Esophagus muscularis mucosa (tissue), 4 donors: ENCODE measurements at places on chromosomes 1 and 21. TPM values are rescaled to one million over a fixed set of nuclear protein-coding genes. Genes with fewer than 3 reads are reported as not detected.
A peak's percentile ranks its signal among the peaks of the same experiment; 100 is the strongest.

- peaks cover 26% of the 10 kb centered on the region for H3K4me1 ChIP-seq
- H3K27me3 ChIP-seq: no peaks in the 10 kb centered on the region
- H3K4me3 ChIP-seq: no peak overlapping the region
Measured at GRCh38 chr1:44621841-44622286, 52.4 kb downstream of the TMEM53 start.

- H3K36me3 ChIP-seq: peaks cover 98% of the 10 kb centered on the region
- no peak overlapping the region for H3K4me3 ChIP-seq
- H3K27me3 ChIP-seq: no peaks in the 10 kb centered on the region
- H3K4me1 ChIP-seq: peaks cover 91% of the 10 kb centered on the region
- H3K27ac ChIP-seq: peak overlapping the region; percentile 89
Measured at GRCh38 chr1:36175137-36176095, 19.5 kb downstream of the MAP7D1 start.

DNA sequence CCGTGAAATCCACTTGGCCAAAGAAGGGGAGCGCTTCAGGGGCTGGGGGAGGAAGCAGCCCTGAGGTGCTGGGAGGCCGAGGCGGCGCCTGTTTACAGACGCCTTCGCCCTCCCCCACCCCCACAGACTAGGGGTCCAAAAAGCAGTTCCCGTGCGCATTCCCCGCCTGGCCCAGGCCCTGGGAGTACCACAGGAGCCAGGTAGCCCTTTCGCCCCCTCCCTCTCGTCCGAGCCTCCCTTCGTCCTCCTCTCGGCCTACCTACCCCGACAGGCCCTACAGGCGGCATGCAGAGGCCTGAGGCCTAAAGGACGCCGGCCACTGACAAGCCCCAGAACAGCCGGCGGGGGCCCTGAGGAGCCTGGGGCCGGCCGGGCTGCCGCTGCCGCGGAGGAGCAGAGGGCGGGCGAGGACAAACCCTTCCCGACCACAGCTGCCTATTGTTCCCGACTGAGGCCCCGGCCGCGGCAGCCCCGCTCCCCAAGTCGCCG, 522 bp downstream of the RC3H1 start:
- no peaks in the 10 kb centered on the region for H3K36me3 ChIP-seq
- H3K4me3 ChIP-seq: peak overlapping the region; percentile 92
- H3K4me1 ChIP-seq: peaks cover 58% of the 10 kb centered on the region

DNA sequence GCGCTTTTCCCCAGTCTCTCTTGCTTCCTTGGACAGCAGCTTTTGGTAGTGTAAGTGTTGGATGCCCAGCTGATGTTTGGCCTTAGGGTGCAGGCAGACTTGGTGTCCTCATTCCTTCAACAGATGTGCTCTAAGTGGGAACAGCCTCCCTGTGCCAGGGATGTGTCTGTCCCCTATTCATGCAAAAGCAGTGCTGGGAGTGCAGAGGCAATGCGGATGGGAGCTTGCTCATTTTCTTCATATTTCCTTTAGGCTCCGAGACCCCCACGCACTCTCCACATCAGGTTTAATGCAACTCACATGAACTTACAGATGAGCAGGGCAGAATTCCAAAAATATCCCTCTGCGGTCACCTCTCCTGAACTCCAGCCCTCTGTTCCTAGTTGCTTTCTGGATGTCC, 96.1 kb downstream of the IER5 start:
- peaks cover 13% of the 10 kb centered on the region for H3K4me1 ChIP-seq
- DNase-seq: no peak
- H3K36me3 ChIP-seq: no peaks in the 10 kb centered on the region
- no peak overlapping the region for H3K4me3 ChIP-seq

- DNase-seq: no peak
- no peak overlapping the region for H3K4me3 ChIP-seq
- H3K36me3 ChIP-seq: peaks cover 38% of the 10 kb centered on the region
- H3K27me3 ChIP-seq: no peaks in the 10 kb centered on the region
- H3K27ac ChIP-seq: no peak overlapping the region
Measured at GRCh38 chr1:208069908-208070307, 159.0 kb upstream of the CD34 start.

DNA sequence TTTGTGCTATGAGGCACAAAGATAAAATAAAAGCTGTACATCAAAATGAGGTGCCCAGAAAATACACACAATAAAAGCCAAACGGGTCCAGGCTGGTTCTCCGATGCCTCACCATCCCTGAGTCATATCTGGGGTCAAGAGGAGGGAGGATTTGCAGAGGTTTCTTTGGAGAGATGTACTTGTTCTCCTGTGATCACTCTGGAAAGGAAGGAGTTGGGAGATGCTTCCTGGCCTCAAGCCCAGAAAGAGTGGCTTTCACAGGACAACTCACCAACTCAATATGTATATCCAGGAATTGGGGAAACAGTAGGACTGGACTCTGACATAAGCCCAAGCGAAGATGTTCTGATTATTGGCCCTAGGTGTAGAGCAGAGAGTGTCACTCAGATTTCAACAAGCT, 51.9 kb downstream of the DIPK1A start:
- DNase-seq: no peak
- no peaks in the 10 kb centered on the region for H3K36me3 ChIP-seq
- no peak overlapping the region for H3K4me3 ChIP-seq
- H3K27me3 ChIP-seq: no peaks in the 10 kb centered on the region
- H3K27ac ChIP-seq: no peak overlapping the region

GRCh38 chr21:14382486-14382834, 486 bp downstream of the HSPA13 start:
- H3K4me1 ChIP-seq: peaks cover 34% of the 10 kb centered on the region
- H3K36me3 ChIP-seq: peaks cover 7% of the 10 kb centered on the region
- peak overlapping the region; percentile 77 for H3K4me3 ChIP-seq
- H3K27ac ChIP-seq: peak overlapping the region; percentile 91
- no peak for DNase-seq
- H3K27me3 ChIP-seq: no peaks in the 10 kb centered on the region

GRCh38 chr1:219778110-219778509, 150.2 kb downstream of the SLC30A10 start:
- H3K27me3 ChIP-seq: no peaks in the 10 kb centered on the region
- H3K4me3 ChIP-seq: no peak overlapping the region
- no peaks in the 10 kb centered on the region for H3K36me3 ChIP-seq

DNA sequence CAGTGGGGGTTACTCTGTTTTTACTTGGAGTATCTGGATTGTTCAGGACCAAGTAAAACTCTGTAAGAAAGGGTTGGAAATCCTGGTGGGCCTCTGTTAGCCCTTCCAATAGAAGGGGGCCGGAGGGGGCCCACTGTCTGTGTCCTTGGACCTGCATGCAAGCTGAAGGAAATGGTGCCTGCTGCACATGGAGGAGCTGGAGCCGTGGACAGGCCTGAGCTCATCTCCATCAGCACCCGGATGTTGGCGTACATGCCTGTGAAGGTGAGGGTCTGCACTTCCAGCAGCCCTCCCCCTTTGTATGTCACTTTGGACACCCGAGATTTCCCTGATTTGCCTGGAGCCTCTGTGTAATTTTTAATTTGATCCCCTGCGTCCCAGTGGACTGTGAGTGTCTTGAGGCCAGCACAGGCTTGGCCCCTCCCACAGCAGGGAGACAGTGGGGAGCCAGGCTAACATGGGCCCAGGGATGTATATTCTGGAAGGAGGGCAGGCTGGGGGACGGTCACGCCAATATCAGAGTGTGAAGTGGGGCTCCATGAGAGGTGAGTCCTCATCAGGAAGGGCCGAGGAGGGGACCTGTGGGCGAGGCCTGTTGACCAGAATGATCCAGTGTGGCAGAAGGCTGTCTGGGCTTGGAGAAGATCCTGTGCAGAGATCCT, 16.8 kb downstream of the GALNT2 start:
- H3K4me1 ChIP-seq: peaks cover 55% of the 10 kb centered on the region
- H3K4me3 ChIP-seq: no peak overlapping the region
- no peak for DNase-seq
- H3K27me3 ChIP-seq: no peaks in the 10 kb centered on the region

DNA sequence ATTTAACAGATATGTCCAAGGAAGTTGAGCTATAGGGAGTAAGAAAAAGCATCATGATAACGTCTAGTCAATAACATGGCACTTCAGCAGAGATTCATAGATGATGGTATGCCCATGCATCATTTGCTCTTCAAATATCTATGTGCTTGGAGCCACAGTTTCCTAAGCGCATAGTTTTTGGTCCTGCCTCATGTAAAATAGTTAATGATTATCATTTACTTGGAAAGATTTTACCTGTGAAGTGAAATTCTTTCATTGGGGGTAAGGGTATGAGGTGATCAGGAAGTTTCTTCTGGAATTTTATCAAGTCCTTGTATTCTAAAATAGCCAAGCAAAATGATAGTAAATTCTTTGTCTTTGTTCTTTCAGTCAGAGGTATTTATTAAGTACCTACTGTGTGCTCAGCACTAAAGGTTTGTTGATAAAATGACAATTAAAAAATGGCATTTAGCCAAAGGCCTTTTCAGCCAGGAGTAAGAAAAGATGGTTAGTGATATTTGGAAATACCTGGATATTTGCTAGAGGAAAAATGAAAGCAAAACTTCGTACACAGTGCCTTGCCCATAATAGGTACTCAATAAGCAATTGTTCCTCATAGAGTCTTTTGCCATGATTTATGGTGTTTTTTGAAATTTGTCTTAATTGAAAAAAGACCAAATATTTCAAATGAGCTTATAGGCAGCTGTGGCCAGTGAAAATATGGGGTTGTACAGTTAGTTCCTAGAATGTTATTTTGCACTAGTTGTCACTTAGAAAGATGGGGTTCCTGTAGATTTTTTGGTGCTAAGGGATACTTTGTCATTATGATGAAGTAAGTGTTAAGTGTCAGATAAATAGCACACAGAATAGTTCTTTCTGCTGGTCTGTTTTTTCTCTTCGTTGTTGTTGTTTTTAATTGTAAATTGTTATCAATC, 13.1 kb downstream of the PDIK1L start:
- H3K27me3 ChIP-seq: no peaks in the 10 kb centered on the region
- no peak overlapping the region for H3K4me3 ChIP-seq
- peaks cover 12% of the 10 kb centered on the region for H3K4me1 ChIP-seq
- H3K36me3 ChIP-seq: no peaks in the 10 kb centered on the region
- H3K27ac ChIP-seq: no peak overlapping the region

GRCh38 chr1:54851936-54852524, 35.0 kb downstream of the DHCR24 start:
- H3K27ac ChIP-seq: no peak overlapping the region
- no peak for DNase-seq
- H3K36me3 ChIP-seq: no peaks in the 10 kb centered on the region
- H3K4me1 ChIP-seq: peaks cover 13% of the 10 kb centered on the region

DNA sequence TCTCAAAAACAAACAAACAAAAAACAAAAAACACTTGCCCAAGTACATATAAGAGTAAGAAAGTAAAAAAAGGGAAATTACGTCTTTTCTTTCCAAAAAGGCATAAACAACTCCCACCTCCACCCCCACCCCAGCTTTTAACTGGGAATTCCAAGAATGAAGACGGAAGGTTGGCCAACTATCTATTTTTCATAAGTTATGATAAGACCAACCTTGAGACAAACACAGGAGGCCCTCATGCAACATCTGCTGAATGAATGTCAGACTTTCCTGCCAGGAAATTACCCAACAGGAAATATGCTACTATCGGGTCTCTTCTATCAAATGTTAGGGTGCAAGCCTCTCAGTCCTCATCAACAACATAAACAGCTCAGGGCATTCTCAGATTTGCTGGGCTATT, 1.9 kb downstream of the BSDC1 start:
- H3K27ac ChIP-seq: no peak overlapping the region
- DNase-seq: no peak
- H3K4me1 ChIP-seq: peaks cover 43% of the 10 kb centered on the region

DNA sequence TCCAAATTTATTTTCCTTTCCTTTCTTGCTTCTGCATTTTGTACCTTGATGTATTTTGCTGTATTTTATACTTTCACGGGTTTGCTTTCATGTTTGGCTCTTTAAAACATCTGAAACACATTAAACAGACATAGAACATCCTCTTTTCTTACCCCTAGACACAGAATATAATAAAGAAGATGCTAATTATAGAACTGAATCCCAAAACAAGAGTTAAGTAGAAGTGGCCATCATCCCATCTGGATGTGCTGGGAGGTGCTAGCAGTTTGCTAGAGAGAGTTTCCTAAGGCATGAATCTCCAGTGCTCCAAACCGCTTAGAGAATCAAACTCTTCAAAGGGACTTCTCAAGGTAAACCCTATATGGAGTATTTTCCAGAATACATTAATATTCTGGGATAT, 53.9 kb upstream of the GNG12 start:
- H3K27me3 ChIP-seq: no peaks in the 10 kb centered on the region
- DNase-seq: no peak
- H3K27ac ChIP-seq: no peak overlapping the region
- no peak overlapping the region for H3K4me3 ChIP-seq
- no peaks in the 10 kb centered on the region for H3K36me3 ChIP-seq

GRCh38 chr1:29462096-29462495, 225.8 kb downstream of the PTPRU start:
- no peak for DNase-seq
- no peaks in the 10 kb centered on the region for H3K36me3 ChIP-seq
- H3K27ac ChIP-seq: no peak overlapping the region
- peaks cover 52% of the 10 kb centered on the region for H3K27me3 ChIP-seq
- no peak overlapping the region for H3K4me3 ChIP-seq

DNA sequence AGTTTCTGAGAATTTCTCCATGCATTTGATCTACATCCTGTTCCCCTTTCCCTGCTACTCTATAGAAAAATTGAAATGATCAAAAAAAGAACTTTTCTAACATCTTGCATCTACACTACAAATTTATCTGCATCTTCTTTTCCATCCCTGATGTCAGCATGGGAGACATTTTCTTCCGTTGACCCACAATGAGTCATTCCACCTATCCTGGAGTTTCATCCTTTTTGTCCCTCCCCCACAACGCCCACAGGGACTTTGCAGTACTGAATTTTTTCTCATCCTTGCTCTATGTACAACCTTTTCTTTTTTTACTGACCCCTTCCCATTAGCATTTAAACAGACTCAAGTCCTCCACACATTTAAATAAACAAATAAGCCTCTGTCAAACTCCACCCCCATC, 112.2 kb upstream of the MROH9 start:
- H3K36me3 ChIP-seq: no peaks in the 10 kb centered on the region
- H3K27ac ChIP-seq: no peak overlapping the region
- no peaks in the 10 kb centered on the region for H3K27me3 ChIP-seq
- H3K4me3 ChIP-seq: no peak overlapping the region
- no peak for DNase-seq

GRCh38 chr1:180627411-180627810, 4.4 kb upstream of the XPR1 start:
- peaks cover 9% of the 10 kb centered on the region for H3K4me1 ChIP-seq
- H3K36me3 ChIP-seq: no peaks in the 10 kb centered on the region
- DNase-seq: no peak
- H3K27ac ChIP-seq: no peak overlapping the region
- H3K27me3 ChIP-seq: no peaks in the 10 kb centered on the region
- no peak overlapping the region for H3K4me3 ChIP-seq

GRCh38 chr1:30929135-30929889, 20.8 kb upstream of the SDC3 start:
- no peaks in the 10 kb centered on the region for H3K27me3 ChIP-seq
- no peak overlapping the region for H3K4me3 ChIP-seq
- no peak overlapping the region for H3K27ac ChIP-seq
- peaks cover 14% of the 10 kb centered on the region for H3K36me3 ChIP-seq
- H3K4me1 ChIP-seq: peaks cover 11% of the 10 kb centered on the region
- peak; percentile 89 for DNase-seq

Gene KCTD3
- total RNA-seq: 80.5 TPM

Gene ATP8B2
- total RNA-seq: 131 TPM

Gene AXDND1
- total RNA-seq: 2.5 TPM

Gene RCSD1
- 19.0 TPM for total RNA-seq

Gene RAB4A
- 101 TPM for total RNA-seq

Gene EIF3I
- 172 TPM for total RNA-seq

Gene SAMD13
- 2.5 TPM for total RNA-seq

Gene FAM177B
- total RNA-seq: not detected
